ENCODE measurements at places on chromosomes 5 and 9.
A peak's percentile ranks its signal among the peaks of the same experiment; 100 is the strongest.

- DNase-seq: no peak
Observed at GRCh38 chr5:159982421-159983173, 26.3 kb upstream of the TTC1 start.

DNA sequence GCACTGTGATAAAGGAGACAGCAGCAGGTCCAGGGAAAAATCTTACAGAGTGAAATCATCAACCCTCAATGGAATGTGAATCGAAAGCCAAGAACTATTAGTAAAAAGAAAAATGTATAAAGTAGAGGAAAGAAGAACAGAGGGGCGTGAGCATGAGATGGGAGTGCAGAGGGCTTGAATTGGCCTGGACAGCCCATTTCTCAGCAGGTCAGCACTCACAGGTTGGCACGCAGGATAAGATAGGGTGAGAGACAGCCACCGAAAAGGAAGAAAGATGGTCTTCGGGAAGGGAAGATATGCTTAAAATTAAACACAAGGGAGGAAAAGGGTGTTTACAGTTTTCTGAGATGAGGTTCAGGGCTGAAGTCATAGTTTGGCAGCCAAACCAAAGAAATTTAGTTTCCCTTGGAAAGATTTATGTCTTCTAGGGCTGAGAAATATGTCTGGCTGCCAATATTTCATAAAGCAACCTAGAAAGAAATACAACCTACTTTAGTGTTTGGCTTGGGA, 524.7 kb downstream of the SPATA31D1 start:
- DNase-seq: no peak

GRCh38 chr5:55066277-55066676, 36.2 kb upstream of the GZMA start:
- DNase-seq: no peak

DNA sequence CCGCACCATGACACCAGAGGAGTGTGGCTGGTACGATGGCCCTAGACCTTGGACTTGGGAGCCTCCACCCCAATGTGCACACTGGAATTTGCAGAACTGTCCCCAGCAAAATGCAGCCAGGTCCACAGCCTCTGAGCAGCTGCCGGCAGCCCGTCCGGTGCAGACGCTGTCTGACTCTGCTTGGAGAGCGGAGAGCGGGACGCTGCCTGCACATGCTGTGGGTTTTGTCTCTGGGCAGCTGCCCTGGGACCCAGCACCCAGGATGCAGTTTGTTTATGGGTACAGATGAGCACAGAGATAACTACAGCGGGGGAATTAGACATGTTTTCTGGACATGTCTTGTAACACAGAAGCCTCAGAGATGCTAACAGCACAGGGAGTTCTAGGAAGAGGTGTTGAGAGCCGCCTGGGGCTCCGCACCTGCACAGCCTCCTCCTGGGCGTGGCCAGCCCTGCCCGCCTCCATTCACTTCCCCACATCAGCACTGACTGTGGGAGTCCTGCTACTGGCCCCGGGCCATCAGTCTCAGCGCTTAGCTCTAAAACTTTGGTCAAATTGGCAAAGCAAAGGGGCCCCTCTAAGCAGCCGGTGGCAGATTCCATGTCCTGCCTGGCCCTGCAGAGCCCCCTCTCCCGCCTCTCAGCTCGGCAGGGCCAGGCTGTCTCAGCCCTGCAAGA, 159.6 kb downstream of the IRX2 start:
- no peak for DNase-seq

GRCh38 chr9:38281917-38282316, 110.6 kb upstream of the ALDH1B1 start:
- DNase-seq: no peak

- no peak for DNase-seq
Observed at GRCh38 chr5:151113651-151114050, 32.8 kb upstream of the TNIP1 start.

DNA sequence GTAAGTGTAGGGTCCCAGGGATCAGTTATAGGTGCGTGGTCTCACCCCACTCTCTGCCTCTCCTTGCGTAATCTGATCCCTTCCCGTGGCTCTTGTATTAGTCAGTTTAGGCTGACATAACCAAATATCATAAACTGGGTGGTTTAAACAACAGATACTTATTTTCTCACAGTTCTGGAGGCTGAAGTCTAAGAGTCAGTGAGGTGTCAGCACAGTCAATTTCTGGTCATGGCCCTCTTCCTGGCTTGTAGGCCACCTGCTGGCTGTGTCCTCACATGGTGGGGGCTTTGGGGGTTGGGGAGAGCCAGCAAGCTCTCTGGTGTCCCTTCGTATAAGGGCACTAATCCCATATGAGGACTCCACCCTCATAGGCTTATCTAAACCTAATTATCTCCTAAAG, 32.3 kb downstream of the CARTPT start:
- no peak for DNase-seq

- DNase-seq: no peak
Observed at GRCh38 chr5:105030153-105030552, 1467.6 kb upstream of the NUDT12 start.

DNA sequence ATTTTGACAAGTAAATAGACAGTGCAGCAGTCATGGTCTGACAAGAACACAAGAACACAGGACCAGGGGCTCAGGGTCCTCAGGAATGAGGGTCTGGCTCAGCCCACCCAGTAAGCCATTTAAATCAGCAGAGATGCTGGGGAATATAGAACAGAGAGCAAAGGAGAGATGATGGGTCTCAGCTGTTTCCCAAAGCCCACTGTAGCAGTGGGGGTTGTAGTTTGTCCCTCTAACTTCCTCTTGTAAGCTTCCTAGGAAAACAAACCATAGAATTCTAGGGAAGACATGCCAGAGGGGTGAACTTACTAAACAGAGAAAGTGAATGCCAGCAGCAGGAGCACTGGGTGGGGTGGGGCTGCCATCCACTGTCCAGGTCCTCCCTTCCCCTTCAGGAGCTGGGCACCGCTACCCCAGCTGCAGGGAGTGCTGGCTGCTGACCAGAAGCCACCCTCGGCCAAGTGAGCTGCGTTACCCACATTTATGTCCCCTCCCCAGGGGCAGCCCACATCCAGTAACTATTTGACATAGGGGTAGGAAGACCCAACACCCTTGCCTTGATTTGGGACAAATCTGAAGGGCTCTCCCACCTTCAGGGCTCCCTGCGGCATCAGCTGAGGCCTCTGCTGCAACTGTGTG, 41.6 kb downstream of the GABBR2 start:
- no peak for DNase-seq

DNA sequence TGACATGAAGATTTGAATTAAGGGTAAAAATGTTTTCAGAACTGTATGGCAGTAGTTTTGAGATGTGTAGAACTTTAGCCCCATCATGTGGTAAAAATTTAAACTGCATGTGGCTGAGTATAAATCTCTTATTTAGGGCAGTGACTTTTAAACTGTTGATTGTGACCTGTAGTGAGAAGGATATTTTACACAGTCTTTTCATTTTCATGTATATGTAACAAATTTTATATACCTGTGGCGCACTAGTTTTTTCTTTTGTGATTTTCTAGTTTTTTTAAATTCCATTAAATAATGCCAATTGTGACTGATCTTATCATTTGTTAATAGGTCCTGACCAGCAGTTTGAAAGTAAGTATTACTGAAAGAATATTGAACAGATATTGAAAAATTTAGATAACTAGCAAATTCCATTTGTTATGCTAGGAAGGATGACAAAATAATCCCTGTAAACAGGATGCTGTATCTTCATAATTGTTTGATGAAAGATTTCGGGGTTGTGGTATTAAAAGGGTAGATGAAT, 47.2 kb downstream of the GPBP1 start:
- peak; percentile 16 for DNase-seq

- no peak for DNase-seq
Observed at GRCh38 chr5:124383693-124384092, 362.7 kb downstream of the ZNF608 start.

DNA sequence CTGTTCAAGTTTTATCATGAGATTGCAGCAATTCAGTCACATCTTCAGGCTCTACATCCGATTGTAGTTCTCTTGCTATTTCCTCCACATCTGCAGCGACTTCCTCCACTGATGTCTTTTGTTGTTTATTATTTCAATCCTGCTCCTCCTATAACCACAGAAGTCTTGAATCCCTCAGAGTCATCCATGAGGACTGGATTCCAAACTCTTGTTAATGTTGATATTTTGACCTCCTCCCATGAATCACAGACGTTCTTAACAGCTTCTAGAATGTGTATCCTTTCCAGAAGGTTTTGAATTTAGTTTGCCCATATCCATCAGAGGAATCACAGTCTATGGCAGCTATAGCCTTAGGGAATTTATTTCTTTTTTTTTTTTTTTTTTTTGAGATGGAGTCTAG, 3.6 kb downstream of the FBXO38 start:
- DNase-seq: no peak

GRCh38 chr9:93599571-93600403, 23.4 kb downstream of the PHF2 start:
- no peak for DNase-seq

DNA sequence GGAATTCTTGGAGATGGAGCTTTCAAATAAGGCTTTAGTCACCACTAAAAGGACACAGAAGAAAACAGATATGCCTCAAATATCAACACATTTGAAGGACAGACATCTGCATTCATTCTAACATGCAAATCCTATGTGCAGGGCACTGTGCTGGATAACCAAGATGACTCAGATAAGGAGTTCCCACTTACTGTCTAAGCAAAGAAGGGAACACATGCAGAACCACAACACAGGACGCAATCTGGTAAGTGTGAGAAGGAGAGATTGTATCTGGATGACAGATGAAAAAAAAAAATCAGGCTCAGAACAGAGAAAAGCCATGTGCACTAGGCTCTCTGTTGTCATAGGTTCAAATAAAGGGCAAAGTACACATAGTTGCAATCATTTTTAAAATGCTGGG, 42.5 kb downstream of the ELAVL2 start:
- no peak for DNase-seq

DNA sequence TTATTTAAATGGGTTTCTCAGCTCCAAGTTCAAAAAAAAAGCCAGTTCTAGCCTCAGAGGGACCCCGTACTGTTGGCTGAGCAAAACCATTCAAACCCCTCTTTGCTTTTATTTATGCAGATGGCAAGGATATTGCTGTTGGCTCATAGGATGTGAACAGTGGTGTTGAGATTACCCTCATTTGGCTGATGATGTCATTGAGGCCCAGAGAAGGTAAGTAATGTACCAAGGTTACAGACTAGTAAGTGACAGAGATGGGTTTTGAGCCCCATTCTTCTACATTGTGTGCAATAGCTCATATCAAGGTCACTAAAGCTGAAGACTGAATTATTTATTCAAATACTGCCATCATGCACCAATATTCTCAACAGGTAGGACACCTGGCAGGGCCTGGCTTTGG, 122.2 kb upstream of the PCA3 start:
- no peak for DNase-seq

GRCh38 chr5:4144411-4145007, 548.9 kb downstream of the IRX1 start:
- DNase-seq: no peak

- DNase-seq: no peak
Observed at GRCh38 chr5:10102706-10103497, 146.8 kb downstream of the ATPSCKMT start.

GRCh38 chr5:75324791-75325190, 12.2 kb upstream of the HMGCR start:
- DNase-seq: no peak

GRCh38 chr9:34384368-34385165, 7.9 kb upstream of the MYORG start:
- no peak for DNase-seq

- DNase-seq: no peak
Observed at GRCh38 chr5:11177999-11178711, 417.1 kb upstream of the DAP start.

- DNase-seq: no peak
Observed at GRCh38 chr9:126001581-126002225, 254.5 kb downstream of the PBX3 start.

DNA sequence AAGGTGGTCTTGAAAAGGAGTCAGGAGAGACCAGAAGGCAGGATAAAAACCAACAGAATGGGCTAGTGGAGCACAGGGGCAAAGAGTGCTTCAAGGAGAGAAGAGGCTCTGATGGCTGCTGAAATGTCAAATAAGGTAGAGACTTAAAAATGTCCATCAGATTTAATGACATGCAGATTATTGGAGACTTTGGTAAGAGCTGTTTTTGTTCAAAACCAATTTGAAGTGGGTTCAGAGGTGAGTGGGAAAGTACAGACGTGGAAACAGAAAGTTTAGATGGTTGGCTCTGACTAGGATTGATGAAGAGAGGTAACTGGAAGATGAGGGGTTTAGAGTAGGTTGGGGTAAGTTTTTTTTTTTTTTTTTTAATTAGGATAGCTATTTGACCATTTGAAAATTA, 14.1 kb downstream of the SLC25A46 start:
- DNase-seq: no peak

- DNase-seq: no peak
Observed at GRCh38 chr5:23684103-23684502, 176.7 kb downstream of the PRDM9 start.

DNA sequence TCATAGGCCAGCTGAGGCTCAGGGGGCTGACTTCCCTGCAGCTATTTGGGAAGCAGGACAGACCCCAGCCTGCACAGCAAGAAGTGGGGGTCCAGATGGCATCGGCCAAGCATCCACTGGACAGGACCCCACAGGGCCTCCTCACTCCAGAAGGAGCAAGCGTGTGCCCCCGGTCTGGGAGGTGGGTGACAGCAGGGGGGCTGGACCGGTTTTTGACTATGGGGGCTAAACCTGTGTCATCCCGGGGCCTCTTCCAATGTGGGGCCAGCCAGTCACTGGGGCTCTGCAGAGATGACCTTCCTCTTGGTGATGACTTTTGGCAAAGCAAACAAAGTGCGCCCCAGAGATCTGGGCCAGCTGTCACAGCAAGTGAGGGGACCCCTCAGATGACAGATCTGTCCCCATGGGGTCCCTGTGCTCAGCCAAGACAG, 163.9 kb downstream of the OLFM1 start:
- no peak for DNase-seq

- no peak for DNase-seq
Observed at GRCh38 chr5:5154733-5155132, 14.6 kb downstream of the ADAMTS16 start.

- DNase-seq: no peak
Observed at GRCh38 chr9:124017929-124018729, 6.6 kb downstream of the LHX2 start.

GRCh38 chr9:17578911-17579793, at the start of gene SH3GL2:
TSS of gene SH3GL2 (plus strand) at chr9:17579066.
- DNase-seq: no peak
